ENCODE measurements at places on chromosomes 2 and 18.

DNA sequence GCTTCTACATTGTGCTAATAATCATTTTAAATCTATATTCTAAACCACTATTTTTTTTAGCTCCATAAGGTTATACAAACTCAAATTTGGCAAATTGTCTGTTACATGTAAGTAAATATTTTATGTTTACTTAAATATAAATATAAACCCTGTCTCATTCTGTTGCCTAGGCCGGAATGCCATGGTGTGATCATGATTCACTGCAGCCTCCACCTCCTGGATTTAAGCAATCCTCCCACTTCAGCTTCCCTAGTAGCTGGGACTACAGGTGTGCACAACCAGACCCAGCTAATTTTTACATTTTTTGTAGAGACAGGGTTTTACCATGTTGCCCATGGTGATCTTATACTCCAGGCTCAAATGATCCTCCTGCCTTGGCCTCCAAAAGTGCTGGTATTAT is 124.7 kb downstream of the MEIS1 start:
- no peak for DNase-seq

DNA sequence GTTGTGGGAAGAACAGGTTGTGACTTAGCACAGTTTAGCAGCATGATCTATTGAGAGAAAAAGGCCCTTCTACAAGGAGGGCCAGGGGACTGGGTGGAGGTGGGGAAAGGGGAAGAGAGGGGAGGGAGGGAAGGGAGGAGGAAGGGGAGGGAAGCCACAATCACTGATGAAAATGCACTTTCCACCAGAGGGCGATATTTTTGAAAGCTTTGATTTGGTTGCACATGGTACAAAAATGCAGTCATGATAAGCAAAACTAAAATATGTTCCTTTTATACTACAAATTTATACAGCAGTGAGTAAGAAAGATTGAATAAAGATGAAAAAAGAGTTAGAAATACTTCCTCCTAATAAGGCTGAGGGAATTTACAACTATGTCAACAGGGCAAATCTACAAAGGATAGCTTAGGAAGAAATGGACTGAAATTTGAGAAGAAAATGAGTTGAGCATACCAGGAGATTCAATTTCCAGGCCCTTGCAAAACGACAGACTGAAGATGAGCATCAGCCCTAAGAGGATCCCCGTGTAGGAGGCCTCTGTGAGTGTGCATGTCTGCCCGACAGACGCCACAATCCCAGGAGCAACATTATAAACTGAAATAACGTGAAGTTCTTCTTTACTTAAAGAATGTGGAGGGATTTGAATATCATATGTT is 17.2 kb downstream of the SH3YL1 start:
- peak; percentile 31 for DNase-seq

- no peak for DNase-seq
Measured at GRCh38 chr2:37337620-37338280, 6.7 kb upstream of the QPCT start.

GRCh38 chr2:56508662-56509061 is 324.9 kb downstream of the CCDC85A start:
- no peak for DNase-seq

DNA sequence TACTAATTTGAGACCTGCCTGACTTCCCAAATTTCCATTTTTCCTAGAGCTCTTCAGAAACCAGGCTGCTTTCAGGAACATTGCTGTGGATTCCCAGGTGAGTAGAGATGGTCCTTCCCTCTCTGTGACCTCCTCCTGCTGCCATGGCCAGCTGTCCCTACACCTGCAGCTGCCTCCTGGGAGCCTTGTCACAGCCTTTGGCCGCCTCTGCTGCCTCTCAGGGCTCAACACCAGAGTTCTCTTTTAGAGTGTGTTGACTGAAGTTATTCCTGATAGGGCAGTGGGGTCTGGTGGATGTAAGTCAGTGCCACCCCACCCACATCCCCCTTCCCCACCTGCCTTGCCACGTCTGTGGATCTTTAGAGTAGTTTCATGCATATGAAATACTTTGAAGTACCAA is 22.9 kb downstream of the SPATS2L start:
- DNase-seq = no peak

DNA sequence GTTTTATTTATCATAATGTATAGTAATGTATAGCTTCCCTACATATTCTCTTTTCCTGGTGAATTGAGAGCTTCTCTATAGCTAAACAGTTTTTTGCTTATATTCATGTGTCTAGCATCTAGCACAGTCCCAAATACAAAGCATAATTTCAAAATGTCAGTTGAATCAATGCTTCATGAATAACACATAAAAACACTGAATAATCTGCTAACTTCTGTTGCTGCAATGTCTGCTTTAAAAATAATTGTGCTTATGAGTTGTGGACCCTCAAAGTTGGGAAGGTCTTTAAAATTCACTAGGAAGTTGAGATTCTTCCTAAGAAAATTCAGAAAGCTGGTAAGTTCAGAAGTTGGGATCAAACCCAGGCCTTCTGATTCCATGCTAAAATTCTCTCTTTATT is 600.9 kb upstream of the FAM98A start:
- no peak for DNase-seq

GRCh38 chr2:38778687-38779082 is 675 bp downstream of the GEMIN6 start:
- DNase-seq = no peak

DNA sequence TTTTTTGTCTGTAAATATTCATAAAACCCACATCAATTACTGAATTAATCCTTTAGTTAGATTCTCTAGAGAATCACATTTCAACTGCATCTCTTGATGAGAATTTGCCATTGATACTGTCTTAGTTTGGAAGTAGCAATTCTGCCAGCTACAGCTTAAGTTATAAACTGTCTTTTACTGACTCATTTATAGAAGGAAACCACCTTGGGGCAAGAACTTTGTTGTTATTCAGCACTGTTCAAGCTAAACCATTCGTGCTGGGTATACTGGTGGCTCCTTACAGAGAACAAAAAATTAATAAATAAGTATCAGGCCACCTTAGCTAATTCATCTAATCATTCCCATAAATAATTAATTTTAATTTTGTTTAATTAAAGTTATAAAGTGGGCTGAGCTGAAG is 1082.6 kb upstream of the CELF4 start:
- no peak for DNase-seq

- no peak for DNase-seq
Measured at GRCh38 chr2:150178591-150178990, 308.9 kb downstream of the RND3 start.

- DNase-seq = peak; percentile 26
Measured at GRCh38 chr2:21395366-21395765, 271.6 kb downstream of the TDRD15 start.

GRCh38 chr18:5546660-5547059 is 2.9 kb upstream of the EPB41L3 start:
- peak; percentile 34 for DNase-seq

DNA sequence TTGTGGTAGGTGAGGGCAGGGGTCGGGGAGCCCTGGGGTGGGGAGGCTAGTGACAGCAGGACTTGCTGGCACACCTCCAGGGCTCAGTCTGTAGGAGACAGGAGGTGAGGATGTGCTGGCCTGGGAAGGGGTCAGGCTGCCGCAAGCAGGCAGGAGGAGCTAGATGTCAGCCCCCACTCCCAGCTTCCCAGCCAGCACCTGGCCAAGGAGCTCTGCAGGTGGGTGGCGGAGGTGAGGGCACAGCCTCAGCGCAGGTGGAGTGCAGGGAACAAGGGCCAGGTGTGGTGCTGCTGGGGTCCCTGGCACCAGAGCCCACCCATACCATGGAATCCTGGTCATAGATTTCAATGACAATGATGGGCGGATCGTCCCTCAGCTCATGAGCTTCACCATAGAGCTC is 2.9 kb downstream of the OTOF start:
- no peak for DNase-seq

- DNase-seq = no peak
Measured at GRCh38 chr18:54169431-54170403, 54.8 kb downstream of the MBD2 start.

- no peak for DNase-seq
Measured at GRCh38 chr2:49129034-49129433, 25.3 kb downstream of the FSHR start.

DNA sequence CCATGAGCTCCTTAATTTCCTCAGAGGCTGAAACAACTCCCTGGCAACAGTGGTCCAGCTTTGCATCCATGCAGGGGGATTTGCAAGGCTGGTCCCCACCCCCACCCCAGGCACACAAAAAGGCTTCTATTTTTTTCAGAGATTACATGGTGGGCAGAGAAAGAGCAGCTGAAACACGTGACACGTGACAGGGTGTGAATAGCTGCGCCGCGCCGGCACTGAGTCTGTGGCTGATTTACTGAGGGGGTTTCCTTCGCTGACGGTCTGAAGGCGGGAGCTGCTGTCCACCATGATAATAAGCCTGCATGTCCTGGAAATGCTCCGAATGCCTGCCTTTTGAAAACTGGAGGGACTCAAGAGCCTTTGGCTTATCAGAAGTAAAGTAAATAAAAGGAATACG is 50.7 kb upstream of the APCDD1 start:
- DNase-seq = no peak

- peak; percentile 86 for DNase-seq
Measured at GRCh38 chr18:33495278-33495677, 54.8 kb upstream of the CCDC178 start.

GRCh38 chr2:66566726-66567399 is 131.9 kb downstream of the MEIS1 start:
- peak; percentile 28 for DNase-seq

GRCh38 chr2:127094509-127095366 is 12.2 kb downstream of the BIN1 start:
- peak; percentile 34 for DNase-seq

DNA sequence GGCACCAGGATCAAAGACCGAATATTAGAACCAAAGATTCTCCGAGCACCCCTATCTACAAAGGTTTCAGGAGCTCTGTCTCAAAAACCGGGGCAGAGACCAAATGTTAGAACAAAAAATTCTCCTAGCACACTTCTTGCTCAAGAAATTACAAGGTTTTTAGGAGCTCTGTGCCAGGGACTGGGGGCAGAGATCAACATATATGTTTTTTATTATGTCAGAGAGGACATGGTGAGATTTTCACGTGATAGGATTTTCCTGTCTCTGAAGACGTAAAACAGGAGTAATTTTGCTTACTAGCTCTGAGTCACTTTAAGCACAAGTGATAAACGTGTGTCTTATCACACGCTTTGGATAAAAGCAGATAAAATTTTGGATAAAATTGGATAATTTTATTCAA is 34.8 kb upstream of the ODC1 start:
- no peak for DNase-seq

- no peak for DNase-seq
Measured at GRCh38 chr2:228827056-228827700, 443.9 kb downstream of the PID1 start.

All from HEK293T (cell line).